ENCODE measurements at places on chromosomes 11 and 22. TPM values are rescaled to one million over a fixed set of nuclear protein-coding genes. Genes with fewer than 3 reads are reported as not detected.

The ANO3 gene
- total RNA-seq, result not detected

The OR8G5 gene
- total RNA-seq, result not detected

The LSP1 gene
- 228 TPM for total RNA-seq

DNA sequence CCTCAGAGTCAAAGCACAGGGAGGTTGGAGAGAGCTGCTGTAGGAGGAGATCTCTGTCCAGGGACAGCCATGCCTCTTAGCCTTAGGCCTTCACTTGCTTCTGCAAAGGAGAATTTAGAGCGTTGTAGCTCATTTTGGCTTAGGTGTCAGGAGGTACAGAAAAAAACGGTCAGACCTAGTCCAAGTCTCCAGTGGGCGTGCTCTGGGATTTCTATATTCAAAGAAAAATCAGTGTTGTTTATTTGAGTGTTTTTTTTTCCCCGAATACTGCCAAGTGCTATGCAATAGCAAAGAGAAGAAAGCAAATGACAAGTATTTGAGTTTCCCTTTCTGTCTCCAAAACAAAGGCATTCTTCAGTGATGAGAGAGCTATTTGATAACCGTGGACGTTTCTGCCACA lies 22.7 kb upstream of the OPCML start:
- DNase-seq, result no peak

DNA sequence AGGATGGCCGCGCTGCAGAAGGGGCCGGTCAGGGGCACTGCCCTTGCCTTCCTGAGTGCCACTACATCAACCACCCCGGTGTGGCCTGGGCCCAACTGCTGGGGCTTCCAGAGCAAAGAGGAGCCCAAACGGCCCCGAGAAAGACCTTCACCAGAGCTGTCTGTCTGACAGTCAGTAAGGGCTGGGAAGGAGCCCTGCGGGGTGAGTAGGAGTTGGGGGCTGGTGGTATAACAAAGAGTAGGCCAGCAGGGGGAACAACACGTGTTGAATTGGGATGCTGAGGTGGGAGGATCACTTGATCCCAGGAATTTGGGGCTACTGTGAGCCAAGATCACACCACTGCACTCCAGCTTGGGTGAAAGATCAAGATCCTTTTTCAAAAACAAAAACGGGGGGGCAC lies 3.9 kb downstream of the GSTT4 start:
- DNase-seq, result no peak

GRCh38 chr11:108672786-108673185 lies 7.9 kb downstream of the DDX10 start:
- no peak for DNase-seq

- DNase-seq, result no peak
These were observed 812 bp downstream of the JAM3 start for GRCh38 chr11:134069426-134070341.
